NCI-H1105 (cell line): ENCODE measurements at places on chromosomes 1 and 21.

DNA sequence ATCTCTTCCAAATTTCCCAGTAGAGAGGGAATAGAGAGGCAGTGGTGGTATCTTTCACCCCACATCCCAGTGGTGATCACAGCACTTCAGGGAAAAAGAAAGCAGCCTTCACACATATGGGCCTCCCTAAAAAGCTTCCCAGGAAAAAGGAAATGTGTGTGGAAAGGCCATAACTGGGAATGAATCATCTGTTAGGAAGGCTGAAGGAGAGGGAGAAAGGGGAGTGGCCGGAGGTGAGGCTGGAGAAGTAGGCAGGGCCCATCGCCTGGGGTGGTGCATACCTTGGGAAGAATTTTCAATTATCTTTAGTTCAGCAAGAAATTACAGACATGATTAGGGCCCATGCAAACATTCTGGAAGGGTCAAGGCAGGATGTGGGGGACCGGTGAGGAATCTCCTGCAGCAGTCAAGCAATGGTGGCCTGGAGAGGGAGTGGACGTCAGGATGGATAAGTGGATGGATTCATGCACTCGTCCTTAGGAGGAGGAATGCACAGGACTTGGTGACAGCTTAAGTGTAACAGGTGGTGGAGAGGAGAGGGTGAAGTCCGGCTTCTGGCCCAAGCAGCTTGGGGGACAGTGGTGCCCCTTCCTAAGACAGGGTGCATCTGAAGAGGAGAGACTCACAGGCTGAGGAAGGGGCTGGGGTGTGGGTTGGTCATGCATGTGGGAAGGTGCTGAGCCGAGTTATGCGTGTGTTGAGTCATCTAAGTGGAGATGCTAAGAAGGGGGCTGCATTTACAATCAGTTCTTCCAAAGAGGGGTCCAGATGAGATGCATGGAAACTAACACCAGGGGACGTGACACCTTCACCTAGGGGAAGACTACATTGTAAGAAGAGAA, 17.9 kb downstream of the HIVEP3 start:
- DNase-seq, result no peak

GRCh38 chr1:12409681-12410080, 179.9 kb downstream of the VPS13D start:
- DNase-seq, result no peak

GRCh38 chr1:27339213-27339612, 2.6 kb upstream of the SYTL1 start:
- no peak for DNase-seq

DNA sequence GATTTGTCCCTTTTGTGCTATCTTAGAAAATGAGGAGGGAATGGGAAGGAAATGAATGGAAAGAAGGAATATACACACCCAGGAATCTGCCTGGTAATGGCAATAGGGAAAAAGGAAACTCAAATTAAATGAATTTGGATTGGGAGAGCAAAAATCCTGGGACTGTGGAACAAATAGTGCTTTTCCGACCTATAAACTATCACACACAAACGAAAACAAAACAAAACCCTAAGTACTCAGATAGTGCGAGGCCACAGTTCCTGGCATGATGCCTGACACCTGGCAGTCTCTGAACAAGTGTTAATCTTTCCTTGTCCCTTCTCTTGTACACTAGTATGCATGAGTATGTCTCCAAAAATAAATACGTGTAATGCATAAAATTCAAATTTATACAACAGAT, 319.8 kb upstream of the SPAG17 start:
- peak; percentile 61 for DNase-seq

DNA sequence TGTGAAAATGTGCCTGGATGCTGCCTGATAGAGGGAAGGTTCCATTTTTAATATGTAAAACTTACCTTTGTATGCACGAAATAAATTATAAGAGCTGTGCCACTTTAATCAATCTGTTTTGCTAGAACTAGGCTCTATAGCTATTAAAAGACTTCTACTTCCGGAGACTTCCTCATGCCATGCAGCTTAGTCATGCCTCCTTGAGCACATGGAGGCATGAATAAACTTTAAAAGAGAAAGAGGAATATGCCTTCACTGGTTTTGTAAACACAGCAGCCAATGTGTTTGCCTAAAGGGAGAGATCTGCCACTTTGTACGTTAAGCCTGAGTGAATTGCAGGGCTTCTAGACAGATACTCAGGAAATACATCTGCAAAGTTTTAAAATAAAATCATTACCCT, 604.6 kb downstream of the LRRIQ3 start:
- no peak for DNase-seq

GRCh38 chr1:228365271-228366061, 41.2 kb downstream of the TRIM11 start:
- no peak for DNase-seq

DNA sequence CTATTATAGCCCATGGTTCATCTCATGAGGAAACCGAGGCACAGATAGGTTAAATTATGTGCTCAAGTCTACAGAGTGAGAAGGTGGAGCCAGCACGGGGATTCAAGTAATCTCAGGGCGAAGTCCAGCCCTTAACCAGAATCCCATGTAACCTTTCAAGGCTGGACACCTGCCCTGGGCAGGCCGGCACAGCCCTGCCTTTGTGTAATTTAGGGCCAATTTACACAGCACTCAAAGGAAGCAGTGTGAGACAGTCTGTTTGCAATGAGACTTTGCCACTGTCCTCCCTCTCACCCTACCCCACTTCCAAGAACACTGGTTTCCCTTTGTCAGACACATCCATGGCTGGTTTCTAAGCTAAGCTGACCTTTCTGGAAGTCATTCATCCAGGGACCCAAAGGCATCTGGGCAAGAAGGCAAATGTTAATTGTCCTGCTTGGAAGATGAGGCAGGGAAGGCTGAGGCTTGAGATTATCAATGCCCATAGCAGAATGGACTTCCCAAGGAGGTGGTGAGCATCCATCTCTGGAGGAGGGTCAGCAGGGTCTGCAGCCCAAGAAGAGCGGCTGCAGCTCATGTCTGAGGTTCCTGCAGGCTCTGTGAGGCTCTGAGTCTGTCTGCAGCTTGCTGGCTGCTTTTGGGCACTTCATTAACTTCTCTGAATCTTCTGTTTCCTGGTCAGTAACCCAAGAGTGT, 159.2 kb downstream of the TRABD2B start:
- DNase-seq, result no peak

DNA sequence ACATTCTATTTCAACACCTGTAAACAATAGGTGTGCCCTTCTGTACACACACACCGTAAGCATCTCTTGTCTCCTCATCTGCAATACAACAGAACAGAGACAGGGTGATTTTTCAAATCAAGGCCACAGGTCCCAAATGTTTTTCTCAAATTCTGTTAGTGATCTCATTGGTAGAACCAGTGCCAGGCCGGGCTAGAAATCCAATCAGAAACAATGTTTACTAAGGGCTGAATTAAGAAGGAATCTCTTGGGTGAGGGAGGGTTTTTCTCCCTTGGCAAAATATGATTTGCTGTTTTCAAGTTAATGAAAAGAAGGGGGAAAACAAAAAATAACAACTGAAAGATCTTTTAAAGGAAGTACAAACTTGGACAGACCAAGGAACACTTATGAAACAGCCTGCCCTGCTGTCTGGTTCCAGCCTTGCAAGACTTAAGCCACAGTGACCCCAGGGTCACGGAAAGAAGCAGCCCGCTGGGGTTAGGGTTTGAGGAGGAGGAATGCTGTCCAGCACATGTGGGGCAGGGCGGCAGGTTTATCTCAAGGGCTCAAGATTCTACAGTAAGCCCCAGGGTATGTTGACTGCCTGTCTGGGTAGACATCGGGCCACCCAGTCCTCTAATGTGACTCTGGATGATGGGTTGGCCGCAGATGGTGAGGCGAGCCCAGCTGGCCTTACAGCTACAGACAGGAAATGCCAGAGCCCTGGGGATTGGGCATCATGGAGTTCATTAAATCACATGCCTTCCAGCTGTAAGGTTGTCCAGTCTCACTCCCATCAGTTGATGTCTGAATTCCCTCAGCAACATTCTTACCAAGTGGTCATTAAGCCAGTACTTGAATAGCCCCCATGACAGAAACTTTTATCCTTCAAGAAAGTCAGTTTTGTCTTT, 73.3 kb upstream of the SLC44A3 start:
- DNase-seq, result no peak

DNA sequence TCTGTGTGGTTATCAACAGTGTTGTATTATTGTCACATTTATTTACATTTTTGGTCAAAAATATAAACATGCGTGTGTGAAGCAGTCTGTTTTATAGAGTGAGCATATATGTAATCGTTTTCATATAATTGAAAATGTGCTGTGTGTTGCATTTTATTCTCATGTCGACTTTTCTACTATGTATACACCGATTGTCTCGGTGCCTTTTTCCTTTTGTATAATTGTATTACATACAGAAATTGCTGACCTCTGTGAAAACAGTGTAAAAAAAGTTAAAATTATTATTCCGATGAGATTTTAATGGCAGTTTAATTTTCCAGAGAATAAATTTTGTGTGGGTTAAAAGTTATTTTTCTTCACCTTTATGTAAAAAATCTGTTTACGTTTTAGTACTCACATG, 62.4 kb upstream of the SERTAD4 start:
- no peak for DNase-seq

- DNase-seq, result no peak
Observed at GRCh38 chr1:51627672-51628071, 10.8 kb downstream of the OSBPL9 start.

DNA sequence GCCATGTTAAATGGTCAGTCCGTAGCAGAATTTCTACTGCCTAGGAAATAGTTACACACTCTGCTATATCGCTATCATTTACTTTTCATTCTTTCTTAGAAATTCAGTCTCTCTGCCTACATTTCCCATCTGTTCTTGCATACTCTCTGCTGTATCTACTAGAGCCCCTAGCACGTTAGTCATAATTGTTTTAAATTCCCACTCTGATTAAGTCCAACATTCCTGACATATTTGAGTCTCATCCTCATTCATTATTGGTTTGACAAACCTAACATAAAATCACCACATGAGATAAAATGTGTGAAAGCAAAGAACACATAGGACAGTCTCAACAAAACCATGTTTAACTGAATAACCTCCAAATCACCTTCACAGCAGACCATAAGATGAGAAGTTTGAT, 513.6 kb downstream of the PLPP3 start:
- DNase-seq, result no peak

DNA sequence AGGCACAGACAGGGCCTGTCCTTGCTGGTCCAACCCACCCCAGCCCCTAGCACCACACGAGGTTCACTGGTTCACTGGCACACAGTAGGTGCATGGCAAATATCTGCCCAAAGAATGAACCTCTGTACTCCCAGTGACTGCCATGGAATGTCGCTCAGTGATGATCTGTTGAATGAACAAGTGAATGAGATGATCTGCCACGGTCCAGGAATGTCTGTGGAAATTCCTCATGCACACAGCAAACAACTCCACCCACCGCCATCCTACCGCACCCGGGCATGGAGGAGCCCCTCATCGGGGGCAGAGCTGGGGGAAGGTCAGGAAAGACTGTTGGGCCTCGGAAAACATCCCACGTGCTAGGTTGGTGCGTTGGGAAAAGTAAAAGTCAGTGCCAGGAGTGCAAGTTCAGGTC, 1.7 kb downstream of the HSPG2 start:
- DNase-seq, result no peak

GRCh38 chr1:55310505-55310971, 95.4 kb upstream of the USP24 start:
- DNase-seq, result no peak

GRCh38 chr1:87246436-87246835, 82.2 kb upstream of the LMO4 start:
- no peak for DNase-seq

DNA sequence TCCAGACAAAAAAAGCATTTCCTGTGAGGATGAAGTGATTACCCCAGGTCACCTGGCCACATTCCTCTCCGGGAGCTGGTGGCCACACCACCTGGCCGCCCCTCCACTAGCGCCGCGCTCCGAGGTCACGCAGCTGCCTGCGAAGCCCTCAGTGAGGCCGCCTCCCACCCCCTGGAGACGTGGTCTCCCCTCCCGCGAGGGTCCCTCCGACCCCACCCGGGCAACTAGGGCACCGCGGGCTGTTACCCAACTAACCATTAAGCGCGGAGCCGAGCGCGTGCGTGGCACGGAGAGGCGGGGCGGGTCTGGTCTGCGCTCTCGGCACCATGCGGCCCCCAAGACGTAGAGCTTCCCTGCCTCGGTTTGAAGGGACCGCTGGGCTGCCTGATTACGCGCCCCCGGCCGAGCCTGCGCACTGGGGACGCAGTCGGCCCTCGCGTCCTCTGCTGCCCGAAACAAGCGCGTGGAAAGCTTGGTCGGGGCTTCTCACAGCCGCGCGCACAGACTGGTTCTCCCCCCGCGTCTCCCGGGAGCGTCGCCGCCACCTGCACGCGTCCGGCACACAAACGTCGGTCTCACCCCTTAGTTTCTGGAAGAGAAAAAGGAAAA, 106.5 kb downstream of the SLC16A1 start:
- DNase-seq, result peak; percentile 8

- DNase-seq, result no peak
Observed at GRCh38 chr21:17636711-17637110, 24.0 kb upstream of the BTG3 start.

DNA sequence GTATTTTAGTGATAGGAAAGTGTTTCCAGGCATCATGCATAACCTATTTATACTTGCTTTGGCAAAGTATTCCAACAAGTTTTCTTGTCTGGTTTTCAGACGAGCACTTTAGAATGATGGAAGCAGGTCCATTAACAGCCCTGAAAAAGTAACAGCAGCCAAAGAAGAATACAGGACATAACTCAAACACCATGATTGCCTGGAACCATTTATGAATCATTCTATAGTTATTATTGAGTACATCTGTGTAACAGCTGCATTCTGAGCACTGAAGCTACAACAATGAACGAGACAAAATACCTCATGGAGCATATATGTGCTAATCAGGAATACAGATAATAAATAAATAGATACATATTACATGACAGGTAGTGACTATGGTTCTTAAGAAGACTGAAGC, 12.6 kb downstream of the IL10RB start:
- no peak for DNase-seq

- DNase-seq, result no peak
Observed at GRCh38 chr21:30962013-30962412, 76.3 kb downstream of the KRTAP19-8 start.

DNA sequence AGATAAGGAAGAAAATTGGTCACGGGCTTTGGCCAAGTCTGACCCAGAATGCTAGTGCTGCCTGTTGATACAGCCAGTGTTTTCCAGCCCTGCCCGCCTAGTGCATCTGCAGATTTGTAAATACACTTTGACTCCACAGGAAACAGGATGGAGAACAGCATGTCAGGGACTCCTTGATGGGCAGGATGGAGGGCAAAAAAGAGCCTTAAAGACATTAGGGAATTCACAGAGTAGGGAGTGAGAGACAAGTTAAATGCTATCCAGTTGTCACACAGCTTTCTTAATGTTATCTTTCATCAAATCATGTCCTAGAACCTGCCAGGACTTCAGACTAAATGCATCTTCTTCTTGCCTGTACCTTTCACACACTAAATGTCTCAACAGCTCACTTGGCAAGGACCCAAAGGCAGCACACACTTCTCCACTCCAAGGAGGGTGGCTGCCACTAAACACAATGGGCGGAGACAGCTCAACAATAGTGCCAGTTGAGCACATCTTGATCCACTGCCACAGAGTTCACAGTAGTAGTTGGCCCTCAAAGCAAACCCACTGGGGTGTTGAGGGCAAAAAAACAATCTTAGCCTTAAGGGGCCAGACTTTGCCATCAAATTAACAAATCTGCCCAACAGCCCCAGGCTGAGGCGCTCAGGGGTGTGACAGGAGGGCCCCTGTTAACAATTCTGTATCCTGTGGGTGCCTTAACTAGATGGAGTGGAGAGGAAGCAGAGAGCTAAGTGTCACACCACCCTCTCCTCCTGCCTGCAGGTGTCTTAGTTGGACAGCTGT, 2.7 kb downstream of the HIVEP3 start:
- DNase-seq, result peak; percentile 17

- no peak for DNase-seq
Observed at GRCh38 chr1:3405974-3406867, 48.2 kb upstream of the ARHGEF16 start.

GRCh38 chr1:84842748-84843231, 50.2 kb downstream of the LPAR3 start:
- DNase-seq, result no peak
